ENCODE measurements at places on chromosomes 5 and 9. TPM values are rescaled to one million over a fixed set of nuclear protein-coding genes. Genes with fewer than 3 reads are reported as not detected.

PTGDS gene
- total RNA-seq, result 1.8 TPM

RECK gene
- total RNA-seq, result 3.7 TPM

CDC25C gene
- 10.8 TPM for total RNA-seq

INSL6 gene
- not detected for total RNA-seq

ANKDD1B gene
- 0.68 TPM for total RNA-seq

ALG2 gene
- total RNA-seq, result 54.6 TPM

GARIN3 gene
- total RNA-seq, result not detected

DNA sequence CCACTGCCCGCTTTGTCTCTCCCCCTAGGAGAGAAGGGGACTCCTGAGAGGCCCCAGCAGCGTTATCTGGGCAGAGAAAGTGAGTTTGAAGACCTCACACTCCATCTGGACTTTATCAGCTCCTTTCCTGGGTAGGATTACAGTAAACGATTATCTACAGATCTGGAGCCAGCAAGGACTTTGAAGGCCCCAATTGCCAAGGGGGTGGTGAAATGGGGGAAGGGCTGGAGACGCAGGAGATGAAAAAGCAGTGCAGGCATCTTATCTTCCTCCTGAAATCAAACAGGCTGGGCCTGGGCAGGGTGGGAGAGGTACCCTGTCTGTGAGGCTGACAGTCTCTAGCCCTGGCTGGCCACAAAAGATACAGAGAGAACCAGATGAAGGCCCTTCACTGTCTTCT lies 105.8 kb upstream of the MSX2 start:
- no peak for DNase-seq
- H3K27ac ChIP-seq, result no peak overlapping the region
- H3K4me3 ChIP-seq, result no peak overlapping the region
- H3K36me3 ChIP-seq, result no peaks in the 10 kb centered on the region

GRCh38 chr9:129063061-129063460 lies 17.9 kb upstream of the DOLPP1 start:
- H3K4me3 ChIP-seq, result no peak overlapping the region
- no peak overlapping the region for H3K27ac ChIP-seq
- no peaks in the 10 kb centered on the region for H3K4me1 ChIP-seq
- peaks cover 54% of the 10 kb centered on the region for H3K36me3 ChIP-seq

- no peaks in the 10 kb centered on the region for H3K36me3 ChIP-seq
- H3K27ac ChIP-seq, result no peak overlapping the region
- no peaks in the 10 kb centered on the region for H3K27me3 ChIP-seq
- DNase-seq, result no peak
Observed at GRCh38 chr5:1285141-1285540, 9.7 kb downstream of the TERT start.

DNA sequence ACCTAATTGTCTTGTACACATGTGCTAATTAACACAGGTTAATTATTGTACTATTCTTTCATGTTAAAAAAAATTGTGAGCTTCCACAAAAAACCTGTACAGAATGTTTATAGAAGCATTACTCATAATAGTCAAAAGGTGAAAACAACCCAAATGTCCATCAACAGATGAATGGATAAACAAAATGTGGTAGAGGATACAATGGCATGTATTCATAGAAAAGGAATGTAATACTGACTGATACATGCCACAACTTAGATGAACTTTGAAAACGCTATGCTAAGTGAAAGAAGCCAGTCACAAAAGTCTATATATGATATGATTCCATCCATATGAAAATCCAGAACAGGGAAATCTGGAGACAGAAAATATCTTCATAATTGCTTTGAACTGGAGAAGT lies 25.6 kb downstream of the RRAGA start:
- no peak overlapping the region for H3K27ac ChIP-seq
- no peaks in the 10 kb centered on the region for H3K27me3 ChIP-seq
- H3K4me3 ChIP-seq, result no peak overlapping the region

DNA sequence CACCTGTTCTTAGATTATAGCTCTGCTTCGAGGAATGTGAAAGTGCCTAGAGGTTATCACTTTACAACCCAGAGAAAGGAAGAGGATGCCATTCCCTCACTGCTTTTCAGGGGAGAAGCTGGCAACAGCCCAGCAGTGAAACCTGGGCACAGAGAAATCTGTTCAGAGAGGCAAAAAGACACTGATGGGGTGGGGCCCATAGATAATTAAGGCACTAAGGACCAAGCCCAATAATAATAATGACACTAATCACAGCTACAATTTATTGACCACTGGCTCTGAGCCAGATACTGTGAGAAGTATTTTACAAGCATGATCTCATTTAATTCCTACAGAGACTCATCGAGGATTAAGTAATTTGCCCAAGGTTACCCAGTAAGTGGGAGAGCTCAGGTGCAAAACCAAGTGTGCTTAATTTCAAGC lies 168.3 kb downstream of the PIK3R1 start:
- H3K4me3 ChIP-seq, result no peak overlapping the region
- no peaks in the 10 kb centered on the region for H3K36me3 ChIP-seq
- peaks cover 6% of the 10 kb centered on the region for H3K4me1 ChIP-seq

- DNase-seq, result peak; percentile 38
- no peak overlapping the region for H3K4me3 ChIP-seq
- no peaks in the 10 kb centered on the region for H3K27me3 ChIP-seq
- H3K36me3 ChIP-seq, result no peaks in the 10 kb centered on the region
- H3K4me1 ChIP-seq, result no peaks in the 10 kb centered on the region
- H3K27ac ChIP-seq, result no peak overlapping the region
Observed at GRCh38 chr5:13218518-13218917, 726.0 kb downstream of the DNAH5 start.

DNA sequence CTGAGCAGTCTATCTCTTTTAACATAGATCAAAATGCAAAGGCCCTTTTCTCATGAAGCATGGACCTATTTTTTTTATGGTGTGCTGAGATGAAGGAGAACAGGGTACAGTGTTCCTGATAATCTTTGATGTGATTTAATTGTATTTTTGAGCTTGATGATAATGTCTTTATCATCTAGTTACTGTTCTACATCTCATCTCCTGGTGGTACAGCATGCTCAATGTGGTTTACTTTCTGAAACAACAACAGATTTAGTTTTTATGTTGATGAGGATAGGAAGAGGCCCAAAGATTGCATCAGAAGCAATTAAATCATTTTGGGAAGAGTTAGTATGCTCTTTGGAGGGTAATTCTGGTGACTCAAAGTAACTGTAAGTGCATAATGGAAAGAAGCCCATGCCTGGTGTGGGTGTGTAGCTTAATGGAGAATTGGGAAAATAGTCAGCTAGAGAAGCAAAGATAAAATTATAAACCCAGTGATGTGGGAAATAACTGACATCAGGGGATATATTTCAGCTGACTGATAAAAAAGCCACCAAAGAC lies 123.0 kb upstream of the KCNN2 start:
- DNase-seq, result no peak
- H3K4me3 ChIP-seq, result no peak overlapping the region
- H3K27ac ChIP-seq, result no peak overlapping the region
- H3K27me3 ChIP-seq, result peaks cover 14% of the 10 kb centered on the region

- no peak overlapping the region for H3K4me3 ChIP-seq
- H3K27me3 ChIP-seq, result no peaks in the 10 kb centered on the region
- no peak for DNase-seq
Observed at GRCh38 chr5:106135473-106135872, 1535.3 kb downstream of the EFNA5 start.

DNA sequence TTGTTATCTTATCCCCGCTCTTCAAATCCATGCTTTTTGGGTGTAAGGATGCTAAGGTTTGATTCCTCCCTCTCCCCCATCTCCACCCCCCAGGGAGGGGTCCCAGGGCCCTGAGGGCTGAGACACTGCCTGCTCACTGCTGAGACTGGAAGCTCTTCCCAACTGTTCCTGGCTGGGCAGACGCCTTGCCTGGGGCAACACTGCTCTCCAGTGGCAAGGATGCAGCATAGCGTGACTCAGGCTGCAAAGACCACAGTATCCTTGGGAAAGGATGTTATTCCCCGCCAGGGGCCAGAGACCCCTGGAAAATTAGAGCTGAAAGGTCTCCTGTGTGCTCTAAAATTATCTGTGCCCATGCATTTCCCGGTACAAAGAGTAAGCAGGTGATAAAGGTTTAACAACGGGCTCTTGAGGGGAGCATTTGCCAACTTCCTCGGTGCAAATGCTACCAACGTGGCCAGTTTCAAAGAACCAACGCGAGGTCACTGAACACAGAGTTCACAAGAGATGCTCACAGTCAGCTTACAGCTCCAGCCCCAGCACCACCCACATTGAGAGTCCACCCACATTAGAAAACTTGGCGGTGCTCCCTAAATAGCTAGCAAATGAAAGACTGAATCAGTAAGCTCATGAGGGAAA lies 271.9 kb downstream of the NSG2 start:
- H3K4me1 ChIP-seq, result no peaks in the 10 kb centered on the region
- H3K4me3 ChIP-seq, result no peak overlapping the region
- no peaks in the 10 kb centered on the region for H3K36me3 ChIP-seq
- H3K27ac ChIP-seq, result no peak overlapping the region
- peaks cover 71% of the 10 kb centered on the region for H3K27me3 ChIP-seq

DNA sequence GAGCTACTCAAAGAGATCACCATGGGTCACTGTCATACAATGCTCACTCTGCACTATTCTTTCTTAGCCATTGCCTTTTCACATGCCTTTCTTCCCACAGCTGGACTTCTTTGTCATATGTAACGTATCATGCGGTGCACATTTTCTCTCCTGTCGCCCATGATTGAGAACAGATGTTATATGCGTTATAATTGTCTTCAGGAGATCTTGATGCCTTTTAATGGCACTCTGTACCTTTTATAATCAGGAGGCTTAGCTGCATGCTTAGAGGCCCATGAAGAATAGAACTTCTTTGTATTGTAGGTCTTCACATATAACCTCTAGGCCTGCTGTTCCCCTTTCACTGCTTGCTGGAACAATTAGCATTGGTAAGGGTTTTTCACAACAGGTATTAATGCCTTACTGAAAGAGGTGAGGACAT lies 436.1 kb downstream of the CDH10 start:
- no peak overlapping the region for H3K4me3 ChIP-seq
- no peak overlapping the region for H3K27ac ChIP-seq
- no peaks in the 10 kb centered on the region for H3K27me3 ChIP-seq
- no peak for DNase-seq
- H3K36me3 ChIP-seq, result peaks cover 5% of the 10 kb centered on the region
- H3K4me1 ChIP-seq, result no peaks in the 10 kb centered on the region

- H3K27ac ChIP-seq, result no peak overlapping the region
- no peaks in the 10 kb centered on the region for H3K36me3 ChIP-seq
- DNase-seq, result no peak
- no peaks in the 10 kb centered on the region for H3K4me1 ChIP-seq
- H3K27me3 ChIP-seq, result peaks cover 9% of the 10 kb centered on the region
- H3K4me3 ChIP-seq, result no peak overlapping the region
Observed at GRCh38 chr5:1435369-1435768, 9.9 kb downstream of the SLC6A3 start.

- H3K4me1 ChIP-seq, result no peaks in the 10 kb centered on the region
- no peaks in the 10 kb centered on the region for H3K27me3 ChIP-seq
- H3K27ac ChIP-seq, result no peak overlapping the region
- DNase-seq, result no peak
Observed at GRCh38 chr5:111722140-111722539, 34.9 kb downstream of the NREP start.

- H3K27me3 ChIP-seq, result no peaks in the 10 kb centered on the region
- no peak for DNase-seq
- no peak overlapping the region for H3K4me3 ChIP-seq
- H3K4me1 ChIP-seq, result no peaks in the 10 kb centered on the region
Observed at GRCh38 chr9:116361547-116361946, 208.0 kb downstream of the PAPPA start.

- no peak overlapping the region for H3K27ac ChIP-seq
- no peak for DNase-seq
- no peak overlapping the region for H3K4me3 ChIP-seq
- no peaks in the 10 kb centered on the region for H3K36me3 ChIP-seq
Observed at GRCh38 chr5:146548781-146549449, 32.9 kb upstream of the GPR151 start.

GRCh38 chr5:112586596-112587062 lies 151.1 kb upstream of the APC start:
- no peaks in the 10 kb centered on the region for H3K4me1 ChIP-seq
- H3K4me3 ChIP-seq, result no peak overlapping the region
- no peak overlapping the region for H3K27ac ChIP-seq
- DNase-seq, result no peak

GRCh38 chr9:82170866-82171265 lies 182.3 kb downstream of the SPATA31D1 start:
- H3K27me3 ChIP-seq, result no peaks in the 10 kb centered on the region
- H3K4me1 ChIP-seq, result peaks cover 7% of the 10 kb centered on the region
- H3K36me3 ChIP-seq, result no peaks in the 10 kb centered on the region
- H3K27ac ChIP-seq, result no peak overlapping the region

GRCh38 chr9:6917162-6917561 lies 159.4 kb downstream of the KDM4C start:
- H3K36me3 ChIP-seq, result peaks cover 17% of the 10 kb centered on the region
- peaks cover 8% of the 10 kb centered on the region for H3K4me1 ChIP-seq
- H3K27me3 ChIP-seq, result no peaks in the 10 kb centered on the region
- H3K4me3 ChIP-seq, result no peak overlapping the region
- DNase-seq, result no peak
- no peak overlapping the region for H3K27ac ChIP-seq

DNA sequence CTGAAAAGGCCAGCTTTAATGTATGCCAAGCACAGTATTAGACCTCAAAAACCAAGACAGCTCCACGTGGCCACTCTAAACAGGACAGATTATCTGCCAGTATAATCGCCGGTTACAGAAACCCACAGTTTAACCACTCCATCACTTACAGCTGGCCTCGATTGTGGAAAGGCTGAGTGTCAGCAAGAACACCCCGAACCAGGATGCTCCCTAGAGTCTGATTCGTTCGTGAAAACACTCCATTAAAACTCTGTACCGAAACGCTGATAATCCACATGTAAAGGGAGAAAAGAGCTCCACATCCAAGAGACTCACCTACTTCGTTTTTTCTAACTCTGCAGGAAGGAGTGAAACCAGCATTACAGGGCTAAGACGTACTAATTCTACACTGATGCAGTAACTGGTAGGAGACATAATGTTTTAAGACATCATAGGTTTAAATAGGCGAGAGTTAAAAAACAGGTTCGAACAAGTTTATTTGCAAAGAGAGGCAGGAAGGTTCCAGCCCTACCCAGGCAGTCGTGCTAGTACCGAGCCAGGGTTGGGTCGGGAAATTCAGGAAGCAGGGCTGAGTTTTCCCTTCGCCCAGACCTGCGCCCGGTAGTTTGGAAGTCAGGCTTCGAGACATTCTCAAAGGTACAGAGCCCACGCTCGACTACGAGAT lies 949 bp downstream of the SERINC5 start:
- H3K4me1 ChIP-seq, result peaks cover 26% of the 10 kb centered on the region
- no peak for DNase-seq
- peak overlapping the region; percentile 88 for H3K27ac ChIP-seq

DNA sequence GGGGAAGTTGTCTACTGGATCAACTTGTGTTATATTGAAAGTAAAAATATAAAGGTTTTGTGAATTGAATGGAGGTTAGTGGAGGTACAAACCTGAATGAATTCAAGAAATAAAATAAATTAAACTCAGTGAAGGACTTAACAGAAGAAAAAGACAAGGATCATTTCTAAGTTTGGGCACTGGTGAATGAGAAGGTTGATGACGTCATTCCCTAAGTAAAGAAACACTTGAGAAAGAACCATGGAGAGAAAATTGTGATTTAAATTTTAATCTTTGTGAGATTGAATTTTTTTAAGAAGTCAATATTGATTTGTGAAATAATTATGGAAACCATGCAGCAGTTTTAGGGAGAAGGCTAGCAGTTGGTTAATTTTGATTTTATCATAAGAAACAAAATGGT lies 900.3 kb upstream of the TYRP1 start:
- H3K4me3 ChIP-seq, result no peak overlapping the region
- H3K27ac ChIP-seq, result no peak overlapping the region
- no peak for DNase-seq

- no peak overlapping the region for H3K4me3 ChIP-seq
- DNase-seq, result peak; percentile 39
- no peaks in the 10 kb centered on the region for H3K36me3 ChIP-seq
- no peak overlapping the region for H3K27ac ChIP-seq
Observed at GRCh38 chr5:141843156-141843927, 34.9 kb downstream of the PCDH1 start.
